ENCODE measurements at places on chromosomes 5 and 9.

DNA sequence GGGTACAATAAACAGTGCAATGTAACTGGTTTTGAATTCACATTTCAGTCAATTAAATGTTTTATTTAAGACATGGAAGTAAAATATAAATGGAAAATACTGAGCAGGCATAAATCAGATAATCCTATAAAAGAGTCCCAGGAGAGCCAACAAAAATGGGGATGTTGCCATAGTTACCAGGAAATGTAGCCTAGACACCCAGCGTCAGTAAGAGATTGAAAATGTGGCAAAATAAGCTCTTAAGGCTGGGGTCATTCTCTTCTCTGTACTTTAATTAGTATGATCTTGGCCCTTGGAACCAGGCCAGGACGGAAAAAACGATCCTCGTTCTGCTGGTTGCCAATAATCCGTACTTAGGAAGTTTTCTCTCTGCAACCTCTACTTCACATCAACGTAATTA, 18.9 kb upstream of the RASEF start:
- DNase-seq: no peak

DNA sequence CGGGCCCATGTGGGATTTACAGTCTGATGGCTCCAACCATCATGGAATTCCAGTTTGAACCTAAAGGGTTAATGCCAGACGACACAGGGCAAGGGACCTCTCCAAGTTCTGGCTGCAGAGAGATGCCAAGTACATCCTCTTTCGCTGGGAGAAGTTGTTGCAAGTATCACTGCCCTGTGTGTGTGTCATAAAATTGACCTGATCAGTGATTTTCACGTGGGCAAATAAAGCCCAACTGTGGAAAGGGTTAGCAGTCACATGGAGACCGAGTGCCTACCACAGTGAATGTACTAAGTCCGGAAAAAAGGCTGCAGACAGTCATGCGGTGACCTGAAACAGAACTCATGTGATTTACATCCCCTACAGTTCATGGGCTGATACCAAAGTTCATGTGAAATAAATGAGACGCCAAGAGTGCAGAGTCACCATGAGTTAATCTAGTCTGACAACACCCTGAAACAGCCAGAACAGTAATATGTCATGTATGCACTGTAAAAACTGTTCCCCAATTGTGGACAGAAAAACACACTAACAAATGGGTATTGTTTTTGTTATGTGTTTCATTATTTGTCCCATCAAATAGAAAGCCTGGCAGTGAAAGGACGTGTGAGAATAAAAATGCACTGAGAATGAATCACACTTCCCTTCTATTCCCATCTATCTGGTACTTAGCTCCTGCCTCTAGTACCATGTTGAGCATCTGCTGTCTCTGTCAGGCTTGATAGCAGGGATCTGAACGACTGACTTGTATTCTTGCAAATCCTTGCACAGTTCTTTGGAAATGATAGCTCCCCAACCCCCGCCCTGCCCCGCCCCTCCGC, 115.7 kb downstream of the SUSD1 start:
- no peak for DNase-seq

DNA sequence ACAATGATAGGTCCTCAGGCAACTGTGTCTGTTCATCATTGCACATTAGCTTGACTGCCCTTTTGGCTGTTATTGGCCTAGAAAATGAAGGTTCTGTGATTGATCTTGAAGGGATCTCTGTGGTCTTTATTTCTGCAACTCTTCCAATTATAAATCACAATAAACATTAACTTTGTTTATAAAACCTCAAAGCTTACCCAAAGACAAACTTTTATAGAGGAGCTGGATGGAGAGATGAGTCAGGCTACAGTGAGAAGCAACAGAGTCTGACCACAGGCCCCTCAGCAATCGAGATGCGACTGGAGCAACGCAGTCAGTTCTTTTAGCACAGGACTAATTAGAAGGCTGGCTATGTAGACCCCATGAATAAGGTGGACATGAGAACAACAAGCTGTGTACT, 5.3 kb downstream of the MACROH2A1 start:
- DNase-seq: no peak

DNA sequence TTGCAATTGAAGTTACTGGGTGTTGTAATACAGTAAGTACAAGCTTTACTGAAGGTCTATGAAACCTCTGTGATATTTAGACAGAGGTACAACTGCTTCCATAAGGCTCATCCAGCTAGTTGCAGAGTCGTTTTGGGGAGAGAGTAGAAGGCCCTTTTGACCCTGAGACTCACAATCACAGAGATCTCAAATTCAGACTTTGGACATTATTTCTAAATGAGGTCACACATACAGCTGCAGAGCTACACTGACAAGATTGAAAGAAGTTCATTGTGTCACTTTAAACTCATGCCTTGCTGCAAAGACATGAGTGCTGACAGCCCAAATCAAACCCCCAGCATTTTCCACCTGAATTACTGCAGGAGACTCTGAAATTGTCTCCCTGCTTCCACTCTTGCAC, 205.9 kb upstream of the TMEM161B start:
- DNase-seq: no peak

- DNase-seq: no peak
Measured at GRCh38 chr5:74889523-74890105, 23.4 kb upstream of the FAM169A start.

GRCh38 chr5:129412721-129413120, 47.4 kb upstream of the ADAMTS19 start:
- DNase-seq: no peak

DNA sequence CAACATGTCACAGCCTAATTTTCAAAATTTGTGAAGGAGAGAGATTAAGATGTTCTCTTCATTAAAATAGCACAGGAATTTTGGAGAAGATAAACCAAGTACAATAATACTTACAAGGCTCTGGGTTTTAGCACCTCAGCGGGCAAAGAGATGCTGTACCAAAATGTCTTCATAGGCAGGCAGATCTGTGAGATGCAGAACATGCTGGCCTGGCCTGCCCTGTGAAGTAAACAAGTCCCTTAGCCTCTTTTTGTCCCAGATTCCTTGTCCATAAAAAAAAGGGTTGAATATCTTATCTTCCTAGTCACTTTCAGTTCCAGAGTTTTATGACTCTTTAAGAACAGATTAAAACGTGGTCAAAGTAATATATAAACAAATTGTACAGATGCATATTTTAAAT, 53.0 kb upstream of the C6 start:
- DNase-seq: no peak

DNA sequence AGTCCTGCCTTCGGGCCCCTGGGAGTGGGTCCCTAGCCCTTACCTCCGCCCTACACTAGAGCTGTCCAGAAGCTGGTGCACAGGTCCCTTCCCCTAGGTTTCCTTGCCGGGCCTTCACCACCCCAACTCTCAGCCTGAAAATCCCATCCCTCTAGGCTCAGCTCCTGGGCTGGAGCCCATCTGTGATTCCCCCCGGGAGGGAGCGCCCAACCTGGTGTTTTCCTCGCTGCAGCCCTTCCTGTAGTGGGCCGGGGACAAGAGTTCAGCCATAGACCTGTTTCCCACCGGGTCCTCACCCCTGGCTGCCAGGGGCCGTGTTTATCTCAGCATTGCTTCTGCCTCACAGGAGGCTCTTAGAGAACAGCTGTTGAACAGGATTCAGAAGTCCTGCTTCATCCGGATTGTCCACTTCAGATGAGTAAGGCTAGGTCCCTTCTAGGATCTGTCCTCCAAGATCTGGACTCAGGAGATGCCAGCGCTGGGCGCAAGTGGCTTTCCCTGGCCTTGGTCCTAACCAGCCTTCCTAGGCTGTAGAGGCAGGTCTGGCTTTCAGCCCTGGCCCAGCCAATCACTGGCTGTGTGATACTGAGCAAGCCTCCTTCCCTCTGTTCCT, 965 bp downstream of the GLIPR2 start:
- peak; percentile 79 for DNase-seq

GRCh38 chr5:10111571-10111970, 138.1 kb downstream of the ATPSCKMT start:
- DNase-seq: no peak

- no peak for DNase-seq
Measured at GRCh38 chr5:7330256-7330655, 65.7 kb upstream of the ADCY2 start.

Measured in Right ventricle myocardium inferior (tissue), 1 donor.